ENCODE measurements at places on chromosomes 1 and 21.

DNA sequence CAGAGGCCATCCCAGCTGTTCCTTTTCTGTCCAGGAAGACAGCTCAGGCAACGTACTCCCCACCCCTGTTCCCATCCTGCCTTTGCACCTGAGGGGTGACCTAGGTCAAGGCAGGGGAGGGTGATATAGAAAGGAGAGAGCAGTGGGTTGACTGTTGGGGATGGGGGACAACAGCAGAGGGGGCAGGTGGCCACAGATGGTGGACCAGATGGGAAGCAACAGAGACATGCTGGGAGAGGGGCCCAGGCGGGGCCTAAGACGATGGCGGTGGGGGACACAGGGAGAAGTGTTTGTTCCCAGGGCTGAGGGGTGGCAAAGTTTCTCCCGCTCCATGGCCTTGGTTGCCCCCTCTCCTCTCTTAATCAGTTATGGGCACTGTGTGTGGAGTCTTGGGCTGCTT is 6.3 kb downstream of the CELSR2 start:
- DNase-seq: no peak

DNA sequence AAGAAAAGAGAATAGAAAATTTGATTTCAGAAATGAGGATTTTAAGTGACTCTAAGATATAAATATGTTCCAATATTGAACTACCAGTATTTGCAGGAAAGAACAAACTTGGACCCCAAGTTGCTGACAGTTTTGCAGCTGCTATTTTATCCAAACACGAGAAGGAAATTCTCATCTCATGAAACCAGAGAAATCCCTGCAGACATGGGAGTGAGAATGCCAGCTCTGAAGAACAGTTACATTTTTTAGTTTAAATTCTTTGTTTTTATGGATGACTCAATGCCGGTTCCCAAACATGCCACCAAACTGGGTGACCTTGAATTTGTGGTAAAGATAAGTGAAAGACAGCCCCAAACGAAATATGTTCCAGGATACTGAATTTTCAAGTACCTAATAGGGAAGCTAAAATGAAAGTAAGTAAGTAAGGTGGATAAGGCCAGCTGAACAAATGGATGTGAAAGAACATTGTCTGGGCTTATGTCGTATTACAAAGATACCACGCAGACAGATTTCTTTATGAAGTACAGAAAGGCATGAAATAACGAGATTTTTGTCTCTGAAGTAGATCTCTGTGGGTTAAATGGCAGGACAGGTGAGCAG is 19.9 kb downstream of the TLR5 start:
- DNase-seq: no peak

GRCh38 chr21:34180826-34181359 is 107.5 kb downstream of the MRPS6 start:
- DNase-seq: no peak

GRCh38 chr1:18101508-18101907 is 6.1 kb upstream of the IGSF21 start:
- no peak for DNase-seq

DNA sequence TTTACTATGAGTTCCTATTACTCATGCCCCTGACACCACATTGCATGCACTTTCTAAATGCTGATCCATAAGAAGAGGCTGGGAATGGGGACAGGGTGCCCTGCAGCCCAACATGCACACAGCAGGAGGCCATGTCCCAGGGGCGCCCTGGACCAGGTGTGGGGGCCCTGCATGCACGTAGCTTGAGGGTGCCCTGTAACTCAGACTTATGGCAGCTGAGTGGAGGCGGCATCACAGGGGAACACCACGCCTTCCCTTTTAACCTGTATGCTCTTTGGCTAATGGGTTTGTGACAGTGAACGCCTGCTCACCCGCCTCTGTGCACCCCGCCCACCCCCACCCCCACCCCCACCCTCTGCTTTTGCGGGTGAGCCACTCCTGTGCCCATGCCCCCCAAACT is 36.1 kb downstream of the SNAP47 start:
- no peak for DNase-seq

DNA sequence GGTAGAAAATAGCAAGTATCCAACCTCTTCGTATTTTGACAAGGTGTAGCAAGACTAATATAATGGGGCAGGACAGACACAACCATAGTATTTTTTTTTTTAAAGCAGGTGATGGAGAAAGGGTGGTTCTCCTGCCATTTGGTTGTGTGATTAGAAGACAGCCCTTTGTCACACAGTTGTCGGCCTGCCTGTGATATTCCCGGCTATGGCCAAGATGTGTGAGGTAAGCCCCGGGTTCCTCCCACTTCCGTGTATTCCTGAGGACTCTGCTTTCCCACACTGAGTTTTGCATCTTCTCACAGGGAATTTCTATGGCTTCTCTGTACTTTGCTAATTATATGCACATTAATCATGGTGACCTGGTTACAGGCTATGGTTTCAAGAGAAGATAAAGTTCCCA is 35.9 kb downstream of the ZNF496 start:
- DNase-seq: no peak

- DNase-seq: no peak
These were observed 10.5 kb downstream of the ACOT11 start for GRCh38 chr1:54558434-54559030.

- DNase-seq: no peak
These were observed 44.3 kb upstream of the ADARB1 start for GRCh38 chr21:45029948-45030681.

- DNase-seq: no peak
These were observed 104.8 kb downstream of the HLX start for GRCh38 chr1:220983877-220984635.

DNA sequence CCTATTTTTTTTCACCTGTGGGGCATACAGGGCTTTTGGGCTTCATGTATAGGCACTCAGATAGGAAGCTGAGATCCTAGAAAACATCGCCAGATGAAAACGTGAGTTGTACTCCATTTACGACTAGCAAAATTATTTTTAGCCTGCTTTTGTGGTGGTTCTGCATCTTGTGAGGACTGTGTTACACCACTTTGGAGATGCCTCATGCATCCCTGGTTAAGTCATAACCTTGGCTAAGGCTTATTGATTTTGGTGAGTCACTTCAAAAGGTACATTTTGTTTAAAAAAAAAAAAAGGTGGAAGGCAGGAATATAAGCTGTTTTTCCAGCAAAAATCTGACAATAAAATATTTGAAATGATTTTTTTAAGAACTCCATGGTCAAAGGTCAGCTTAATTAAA is 101.8 kb upstream of the OLFM3 start:
- no peak for DNase-seq

GRCh38 chr1:168504064-168504837 is 39.5 kb downstream of the XCL2 start:
- DNase-seq: no peak

DNA sequence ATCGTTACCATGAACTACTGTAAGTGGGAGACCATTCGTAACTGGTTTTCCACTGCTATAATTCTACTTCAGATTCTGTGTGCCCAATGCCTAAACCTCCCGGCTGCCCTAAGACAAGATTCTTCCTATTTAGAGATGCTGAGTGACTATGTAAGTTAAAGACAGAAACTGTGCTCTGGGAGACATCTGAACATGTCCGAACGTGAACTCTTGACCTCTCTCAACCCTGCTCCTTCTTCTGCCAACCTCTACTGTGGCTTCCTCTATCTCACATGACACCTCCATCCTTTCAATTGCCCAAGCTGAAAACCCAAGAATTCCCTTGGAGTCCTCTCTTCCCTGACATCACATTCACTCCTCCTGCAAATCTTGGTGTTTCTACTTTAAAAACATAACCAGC is 182.9 kb downstream of the AKT3 start:
- DNase-seq: no peak

DNA sequence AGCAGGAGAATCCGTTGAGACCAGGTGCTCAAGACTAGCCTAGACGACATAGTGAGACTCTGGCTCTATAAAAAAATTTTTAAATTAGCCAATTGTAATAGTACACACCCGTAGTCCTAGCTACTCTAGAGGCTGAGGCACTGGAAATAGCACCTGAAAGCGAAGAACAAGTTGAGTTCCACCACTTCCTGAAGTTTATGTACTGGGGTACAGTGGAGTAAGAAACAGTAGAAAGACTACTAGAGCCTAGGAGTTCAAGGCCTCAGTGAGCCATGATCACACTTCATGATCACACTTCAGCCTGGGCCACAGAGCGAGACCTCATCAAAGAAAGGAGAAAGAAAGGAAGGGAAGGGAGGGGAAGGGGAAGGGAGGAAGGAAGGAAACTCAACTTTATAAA is 19.8 kb downstream of the RSBN1 start:
- DNase-seq: no peak

GRCh38 chr1:37448691-37449417 is 25.5 kb upstream of the ZC3H12A start:
- DNase-seq: no peak

DNA sequence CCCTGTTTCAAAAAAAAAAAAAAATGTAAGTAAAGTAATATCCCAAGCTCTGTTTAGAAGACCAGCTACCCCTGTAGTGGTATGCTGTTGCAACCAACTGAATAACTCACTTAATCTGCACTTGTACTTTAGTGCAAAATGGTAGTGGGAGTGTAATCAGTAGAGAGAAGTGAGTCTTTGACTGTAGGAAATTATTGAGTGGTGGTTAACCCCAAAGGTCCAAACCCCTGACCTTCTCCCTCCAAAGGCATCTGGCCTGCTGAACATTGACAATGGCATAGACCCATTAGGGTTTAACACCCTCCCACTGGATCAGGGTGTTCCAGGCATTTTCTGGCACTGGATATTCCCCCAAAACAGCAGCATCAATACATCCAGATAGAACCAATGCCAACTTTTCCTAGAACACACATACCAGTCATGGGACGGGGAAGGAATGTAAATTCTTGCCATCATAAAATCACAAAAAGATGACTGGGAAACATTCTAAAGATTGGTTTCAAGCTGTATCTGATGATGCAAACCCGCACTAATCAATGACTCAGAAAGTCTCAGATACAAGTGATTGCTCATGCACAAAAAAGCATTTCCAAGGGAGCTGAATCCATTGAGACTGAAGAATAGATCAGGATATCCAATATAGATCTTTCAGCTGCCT is 110.3 kb downstream of the MRPL39 start:
- no peak for DNase-seq

GRCh38 chr1:46256523-46256922 is 9.0 kb downstream of the RAD54L start:
- no peak for DNase-seq

DNA sequence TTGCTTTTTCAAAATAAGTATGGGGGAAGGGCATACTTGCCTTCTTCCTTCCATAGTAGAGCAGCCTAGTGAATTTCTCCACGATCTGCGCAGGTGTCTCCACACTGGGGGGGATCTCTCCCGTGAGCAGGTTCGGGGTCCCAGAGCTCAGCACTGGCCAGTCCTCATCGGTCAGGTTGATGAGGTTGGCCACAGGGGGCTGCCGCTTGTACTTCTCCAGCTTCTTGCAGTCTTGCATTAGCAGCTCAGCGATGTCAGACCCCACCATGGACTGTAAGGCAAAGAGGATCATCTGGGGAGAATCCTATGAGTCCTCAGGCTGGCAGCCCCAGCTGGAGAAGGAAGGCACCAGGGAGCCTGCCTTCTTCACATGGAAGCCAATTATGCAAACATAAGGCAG is 11.8 kb downstream of the SEC16B start:
- no peak for DNase-seq

GRCh38 chr1:236356141-236356540 is 37.9 kb upstream of the EDARADD start:
- no peak for DNase-seq

GRCh38 chr1:164853146-164853545 is 294.2 kb downstream of the PBX1 start:
- DNase-seq: no peak

DNA sequence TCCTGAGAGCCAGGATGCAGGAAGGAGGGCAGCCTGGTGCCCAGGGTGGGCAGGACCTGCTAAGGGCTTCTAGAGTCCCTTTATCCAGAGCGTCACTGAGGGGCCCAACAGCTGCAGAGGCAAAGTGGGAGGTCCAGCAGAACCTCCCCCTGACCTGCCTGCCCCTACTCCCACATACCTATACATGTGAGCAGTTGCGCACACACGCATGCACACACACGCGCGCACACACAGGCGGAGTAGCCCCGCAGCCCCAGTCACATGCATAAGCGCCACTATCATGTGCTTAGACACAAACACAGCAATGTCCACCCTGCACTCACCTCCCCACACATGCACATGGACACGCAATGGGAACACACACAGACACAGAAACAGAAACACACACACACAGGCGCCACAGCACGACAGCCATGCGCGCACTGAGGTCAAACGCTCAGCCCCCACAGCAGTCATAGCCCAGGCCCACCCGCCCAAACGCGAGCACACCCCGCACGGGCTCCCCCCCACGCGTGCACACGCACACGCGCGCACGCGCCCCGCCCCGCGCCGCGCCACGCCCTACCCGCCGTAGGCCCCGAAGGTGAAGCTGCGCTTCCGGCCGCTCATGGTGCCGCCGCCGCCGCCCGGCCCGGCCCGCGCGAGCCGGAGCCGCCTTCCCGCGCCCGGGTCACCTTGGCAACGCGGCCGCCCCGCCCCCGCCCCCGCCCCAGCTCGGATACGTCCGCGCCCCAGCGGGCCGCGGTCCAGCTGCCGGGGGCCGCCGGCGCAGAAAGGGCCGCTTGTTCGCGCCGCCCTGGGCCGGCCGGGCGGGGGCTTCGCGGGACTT is 17.7 kb downstream of the RAP1GAP start:
- peak; percentile 15 for DNase-seq

Measured in activated T-helper 1 cell treated with anti-CD3 and anti-CD28 coated beads, Interleukin-2, amount 50 U/mL, for 16 hours (primary cell).